ENCODE measurements at places on chromosomes 6 and 20.

GRCh38 chr6:123089226-123089625, 93.2 kb downstream of the CLVS2 start:
- DNase-seq = no peak

GRCh38 chr6:72941263-72941662, 284.0 kb downstream of the KHDC1L start:
- DNase-seq = no peak

GRCh38 chr6:135324531-135324930, 143.4 kb downstream of the MYB start:
- DNase-seq = no peak

- DNase-seq = no peak
Observed at GRCh38 chr20:59774921-59775686, 158.3 kb downstream of the SYCP2 start.

DNA sequence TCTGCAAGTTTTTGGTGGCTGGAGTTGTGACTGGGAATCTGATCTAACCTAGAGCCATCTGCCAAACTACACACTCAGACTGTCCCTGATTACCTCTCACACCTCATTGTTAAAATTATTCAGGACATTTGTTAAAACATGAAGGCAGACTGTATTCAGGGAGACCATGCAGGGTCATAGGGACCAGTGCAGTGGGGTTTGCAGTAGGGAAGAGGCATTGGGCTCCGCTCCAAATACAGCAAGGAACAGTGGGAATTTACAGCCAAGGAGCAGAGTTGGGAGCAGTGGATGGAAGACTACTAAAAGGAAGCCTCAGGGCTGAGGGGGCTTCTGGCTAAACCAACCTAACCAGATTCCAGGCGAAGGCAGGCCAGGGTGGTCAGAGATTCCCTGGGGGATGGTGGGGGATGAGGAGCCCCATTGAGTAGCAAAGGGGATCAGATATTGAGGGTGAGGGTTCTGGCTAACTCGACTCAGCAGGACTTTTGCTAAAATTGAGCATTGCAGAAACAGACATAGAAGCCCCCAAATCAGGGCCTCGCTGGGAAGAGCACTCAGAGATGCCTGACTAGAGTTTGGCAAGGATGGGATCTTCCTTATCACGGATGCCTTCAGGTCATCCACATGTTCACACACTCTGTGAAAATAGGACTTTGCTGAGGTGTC, 172.0 kb downstream of the ZDHHC14 start:
- DNase-seq = no peak

Data from activated T-helper 1 cell treated with Interleukin-2 at 50 U/mL for 16 hours (primary cell).